Activated effector memory CD4-positive, alpha-beta T cell treated with Interleukin-2 at 50 U/mL for 16 hours (primary cell): ENCODE measurements at places on chromosomes 7 and 10.

GRCh38 chr10:79627075-79627474 is 16.3 kb downstream of the SFTPA1 start:
- no peak for DNase-seq

DNA sequence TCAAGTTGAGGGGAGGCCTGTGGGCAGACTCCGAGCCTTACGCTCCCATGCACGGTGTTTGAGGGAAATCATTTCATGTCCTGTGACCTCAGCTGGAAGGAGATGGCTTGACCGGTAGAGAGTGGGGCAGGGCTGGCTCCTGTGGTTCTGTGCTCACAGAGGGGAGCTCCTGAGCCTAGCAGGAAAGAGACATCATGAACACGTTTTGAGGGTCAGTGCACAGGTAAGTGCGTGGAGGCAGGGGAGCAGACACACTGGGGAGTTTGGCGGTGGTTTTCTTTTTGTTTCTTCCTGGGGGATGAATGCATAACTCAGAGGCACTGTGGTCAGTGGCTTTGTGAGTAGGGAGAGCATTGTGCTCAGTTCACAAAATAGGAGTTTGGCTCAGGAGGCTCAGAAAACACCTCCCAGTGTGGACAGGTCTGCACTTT is 22.5 kb downstream of the ADCY1 start:
- no peak for DNase-seq

DNA sequence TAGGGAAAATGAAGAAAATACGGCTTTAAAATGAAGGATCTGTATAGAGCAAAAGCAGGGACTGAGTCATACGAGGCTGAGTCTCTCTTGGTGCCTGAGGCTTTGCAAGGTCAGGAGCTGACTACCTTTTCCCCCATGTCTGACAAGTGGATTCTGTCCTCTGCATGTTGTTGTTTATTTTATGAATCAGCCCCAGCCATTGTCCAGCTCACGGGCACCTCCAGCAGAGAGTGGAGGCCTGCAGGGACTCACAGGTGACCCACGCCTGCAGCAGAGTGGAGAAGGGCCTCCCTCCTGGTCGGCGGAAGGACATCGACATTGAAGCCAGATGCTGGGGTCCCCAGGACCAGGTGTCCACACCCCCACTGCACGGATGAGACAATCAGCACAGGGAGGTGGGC is 233.9 kb downstream of the WDR37 start:
- DNase-seq = no peak

GRCh38 chr7:148633761-148634160 is 43.2 kb downstream of the C7orf33 start:
- no peak for DNase-seq

- DNase-seq = no peak
Observed at GRCh38 chr7:12754179-12754578, 66.7 kb downstream of the ARL4A start.

- no peak for DNase-seq
Observed at GRCh38 chr7:131046246-131046645, 281.4 kb upstream of the MKLN1 start.
